ENCODE measurements at places on chromosomes 1 and 21.

DNA sequence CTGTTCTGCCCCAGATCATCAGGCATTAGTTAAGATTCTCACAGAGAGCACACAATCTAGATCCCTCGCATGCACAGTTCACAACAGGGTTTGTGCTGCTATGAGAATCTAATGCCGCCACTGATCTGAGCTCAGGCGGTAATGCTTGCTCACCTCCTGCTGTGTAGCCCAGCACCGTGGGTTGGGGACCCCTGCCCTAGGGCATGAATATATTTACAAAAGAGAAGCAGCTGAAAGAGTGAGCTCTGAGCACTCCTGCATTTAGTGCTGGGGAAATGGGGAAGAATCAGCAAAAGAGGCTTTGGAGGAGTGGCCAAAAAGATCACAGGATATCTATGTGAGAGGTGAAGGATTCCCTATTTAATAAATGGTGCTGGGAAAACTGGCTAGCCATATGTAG is 5.6 kb downstream of the CFAP57 start:
- no peak for DNase-seq

DNA sequence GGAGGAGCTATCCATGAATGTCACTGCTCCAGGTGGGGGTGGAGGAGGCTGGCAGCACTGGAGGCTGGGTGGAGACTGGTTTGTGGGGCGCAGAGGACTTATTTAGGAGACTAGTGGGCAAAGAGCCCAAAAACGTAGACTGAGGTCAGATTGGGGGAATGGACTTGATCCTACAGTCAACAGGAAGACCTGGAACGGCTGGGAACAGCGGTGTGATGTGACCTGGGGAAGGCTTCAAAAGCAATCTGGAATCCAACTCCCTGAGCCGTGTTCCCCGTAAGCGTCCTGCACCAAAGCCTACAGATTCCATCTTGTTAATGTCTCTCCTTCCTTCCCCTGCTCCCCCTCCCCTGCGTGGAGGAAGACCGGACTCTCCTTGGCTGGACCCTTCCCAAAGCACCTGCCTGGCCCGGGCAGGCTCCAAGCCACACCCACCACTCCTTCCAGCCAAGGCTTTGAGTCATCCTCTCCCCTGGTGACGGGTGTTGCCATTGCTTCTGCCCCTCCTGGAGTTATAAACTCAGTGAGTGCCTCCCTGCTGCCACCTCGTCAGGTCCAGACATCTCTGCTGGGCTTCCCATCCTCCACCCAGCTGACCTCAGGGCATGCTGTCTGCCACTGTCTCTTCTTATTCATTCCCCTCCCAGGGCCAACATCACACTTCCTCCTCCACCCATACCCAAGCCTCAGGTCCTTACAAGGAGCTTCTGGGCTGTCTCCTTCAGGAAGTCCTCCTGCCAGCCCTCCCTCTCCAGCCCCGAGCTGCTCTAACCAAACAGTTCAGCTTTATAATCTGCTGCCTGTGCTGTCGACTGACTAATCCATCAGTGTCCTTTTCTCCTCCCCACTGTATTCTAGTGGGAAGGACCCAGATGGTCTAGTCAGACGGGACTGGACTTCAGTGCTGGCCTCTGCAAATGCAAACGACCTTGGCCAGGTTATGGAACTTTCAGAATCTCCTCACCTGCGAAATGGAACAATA is 1.6 kb upstream of the CLSTN1 start:
- peak; percentile 60 for DNase-seq

DNA sequence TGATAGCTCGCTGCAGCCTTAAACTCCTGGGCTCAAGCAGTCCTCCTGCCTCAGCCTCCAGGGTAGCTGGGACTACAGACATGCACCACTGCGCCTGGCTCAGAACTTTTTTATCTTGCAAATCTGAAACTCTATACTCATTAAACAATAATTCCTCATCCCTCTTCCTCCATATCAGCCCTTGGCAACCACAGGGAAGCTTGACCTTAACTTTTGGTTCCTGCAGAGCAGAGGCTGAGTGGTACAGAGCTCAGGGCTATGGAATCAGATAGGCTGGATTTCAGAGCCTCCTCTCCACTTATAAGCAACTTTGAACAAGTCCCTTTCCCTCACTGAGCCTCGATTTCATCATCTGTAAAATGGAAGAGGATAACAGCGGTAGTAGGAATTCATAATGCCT is 47.4 kb downstream of the ECE1 start:
- DNase-seq, result no peak

- peak; percentile 78 for DNase-seq
Observed at GRCh38 chr1:199691540-199691939, 336.0 kb upstream of the NR5A2 start.

DNA sequence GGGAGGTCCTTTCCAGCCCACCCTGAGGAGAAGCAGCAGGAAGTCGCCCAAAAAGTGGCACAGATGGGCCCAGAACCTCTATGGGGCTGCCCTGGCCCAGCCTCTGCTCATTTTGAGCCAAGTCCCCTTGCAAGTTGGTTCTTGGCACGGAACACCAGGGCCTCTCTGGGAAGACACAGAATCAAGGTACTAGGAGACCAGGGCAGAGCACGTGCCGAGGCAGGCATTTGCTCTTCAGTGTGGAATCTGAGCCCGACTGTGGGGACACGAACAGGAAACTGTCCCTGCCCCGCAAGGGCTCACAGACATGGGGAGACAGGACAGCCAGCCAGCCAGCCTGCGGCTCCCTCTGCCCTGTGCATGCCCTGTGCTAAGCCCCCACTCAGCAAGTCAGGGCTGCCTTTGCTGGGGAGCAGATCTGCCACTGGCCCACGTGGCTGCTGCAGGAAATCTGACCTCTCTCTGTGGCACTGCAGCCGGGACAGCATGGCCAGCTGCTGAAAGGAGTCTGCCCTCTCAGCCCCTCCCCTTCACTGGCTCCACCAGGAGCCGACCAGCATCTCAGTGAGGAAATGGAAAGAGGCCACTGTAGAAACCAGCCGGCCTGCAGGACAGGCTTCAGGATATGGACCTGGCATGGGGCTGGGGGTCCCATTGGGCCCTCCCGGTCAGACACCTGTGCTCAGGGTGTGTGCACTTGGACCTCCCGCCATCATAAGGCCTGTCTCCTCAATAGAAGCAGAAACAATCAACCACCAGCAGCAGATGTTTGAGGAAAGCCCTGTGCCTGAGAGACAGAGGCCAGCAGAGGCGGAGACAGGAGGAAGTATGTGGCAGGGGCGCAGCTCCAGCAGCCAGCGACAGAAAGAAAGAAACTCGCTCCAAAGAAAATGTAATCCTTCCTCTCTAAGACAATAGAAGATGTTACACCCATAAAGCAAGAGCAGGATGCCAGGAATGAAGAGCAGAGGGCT is 3.7 kb downstream of the ARHGEF16 start:
- DNase-seq, result no peak

- no peak for DNase-seq
Observed at GRCh38 chr1:167776151-167776550, 54.4 kb downstream of the MPZL1 start.

DNA sequence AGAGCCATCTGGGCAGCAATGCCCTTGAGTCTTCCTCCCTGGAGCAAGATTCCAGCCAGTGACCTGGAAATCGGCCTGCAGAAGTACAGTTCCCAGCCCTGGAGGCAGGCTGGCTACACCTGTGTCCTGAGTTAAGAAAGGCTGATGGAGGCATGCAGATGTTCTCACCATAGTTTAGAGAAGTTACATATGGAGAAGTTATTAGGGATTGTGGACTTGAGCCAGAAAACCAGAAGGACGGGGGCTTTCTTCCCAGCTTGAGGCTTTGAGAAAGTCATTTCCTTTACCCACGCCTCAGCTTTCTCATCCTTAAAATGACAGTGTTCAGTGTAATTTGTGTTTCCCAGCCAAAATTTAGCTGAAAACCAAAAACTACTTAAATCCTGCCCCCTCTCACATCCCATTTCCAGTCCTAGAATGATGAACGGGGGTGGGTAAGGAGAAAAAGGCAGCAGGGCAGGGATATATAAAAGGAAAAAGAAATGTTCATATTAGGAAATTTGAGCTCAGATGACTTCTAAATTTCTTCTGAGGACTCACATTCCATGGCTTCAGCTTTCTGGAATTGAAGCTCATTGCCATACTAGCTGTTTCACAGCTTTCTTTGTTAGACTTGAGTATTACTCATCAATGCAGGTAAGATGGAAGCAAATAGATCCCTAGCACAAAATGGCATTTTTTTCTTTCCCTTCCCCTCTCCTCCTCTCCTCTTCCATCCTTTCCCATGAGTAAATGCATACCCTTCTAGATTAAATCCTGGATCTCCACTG is 14.4 kb upstream of the C8B start:
- DNase-seq, result peak; percentile 11
